ENCODE measurements at places on chromosomes 11 and 22.

GRCh38 chr11:36308577-36308976 lies 12.5 kb downstream of the PRR5L start:
- no peak for DNase-seq

- DNase-seq: no peak
Observed at GRCh38 chr11:100302824-100303223, 384.3 kb upstream of the ARHGAP42 start.

GRCh38 chr22:48920776-48921241 lies 906.9 kb downstream of the BRD1 start:
- DNase-seq: no peak

GRCh38 chr11:68038226-68038717 lies 553 bp upstream of the TCIRG1 start:
- no peak for DNase-seq

GRCh38 chr11:80856066-80856465 lies 1415.2 kb upstream of the TENM4 start:
- no peak for DNase-seq

Data from inflammatory macrophage (primary cell).